Motor neuron (in vitro differentiated cells): ENCODE measurements at places on chromosomes 4 and X. TPM values are rescaled to one million over a fixed set of nuclear protein-coding genes. Genes with fewer than 3 reads are reported as not detected.

DNA sequence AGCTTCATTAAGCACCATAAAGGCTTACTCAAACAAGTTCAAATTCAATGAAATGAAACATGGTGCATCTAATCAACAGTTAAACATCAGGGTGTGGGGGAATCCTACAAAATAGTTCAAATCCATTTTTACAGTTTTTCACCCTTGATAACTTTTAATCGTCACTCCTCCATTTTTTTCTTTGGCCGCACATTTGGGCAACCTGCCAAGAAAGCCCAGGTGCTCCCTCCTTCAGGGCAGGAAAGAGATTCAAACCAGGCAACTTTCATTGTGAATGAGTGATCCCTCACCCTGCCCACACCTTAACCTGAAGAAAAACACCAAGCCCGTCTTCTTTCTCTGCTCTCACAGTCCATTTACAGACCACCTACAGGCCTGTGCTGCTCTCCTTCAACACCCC, 24.9 kb downstream of the TRIM61 start:
- ATAC-seq, result no peak

DNA sequence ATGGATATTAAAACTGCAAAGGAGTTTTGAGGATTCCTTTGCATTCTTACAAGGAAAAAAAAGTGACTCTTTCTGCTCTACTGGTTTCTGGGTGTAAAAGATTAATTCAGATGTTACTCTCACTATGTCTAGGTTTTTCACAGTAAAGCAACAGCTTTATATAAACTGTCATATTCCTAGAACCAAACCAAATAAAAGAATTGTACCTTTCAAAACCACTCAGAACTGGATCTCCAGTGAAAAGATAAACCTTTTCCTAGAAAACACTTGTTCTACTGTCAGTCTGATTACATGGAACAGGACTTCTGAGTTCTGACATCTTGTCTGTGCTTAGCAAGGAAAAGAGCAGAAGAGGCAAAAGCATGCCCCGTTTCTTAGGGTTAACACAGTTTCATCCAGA, 5.0 kb upstream of the PPID start:
- ATAC-seq, result no peak

DNA sequence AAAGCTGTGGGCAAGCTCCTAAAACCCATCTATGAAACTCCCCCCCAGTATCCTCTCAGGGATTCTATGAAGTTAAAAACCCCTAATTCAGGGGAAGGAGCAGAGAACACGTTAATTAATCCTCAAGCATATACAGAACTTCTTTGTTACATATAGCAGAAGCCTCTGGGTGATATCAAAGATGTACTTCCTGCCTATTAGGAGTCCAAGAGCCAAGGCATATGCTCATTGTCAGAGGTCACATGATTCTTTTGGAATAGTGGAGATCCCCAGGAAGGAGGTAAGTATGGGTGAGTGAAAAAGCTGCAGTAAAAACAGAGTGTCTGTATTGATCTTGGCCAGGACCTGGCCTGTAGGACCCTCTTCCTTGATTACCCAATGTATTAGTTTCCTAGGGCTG, 2.9 kb upstream of the SPARCL1 start:
- no peak for ATAC-seq

GRCh38 chr4:70190579-70190978, 4.9 kb upstream of the ODAM start:
- ATAC-seq, result no peak

- ATAC-seq, result no peak
Observed at GRCh38 chrX:111302284-111302683, 32.0 kb upstream of the CAPN6 start.

- ATAC-seq, result no peak
Observed at GRCh38 chrX:25277574-25277973, 261.8 kb upstream of the ARX start.

- no peak for ATAC-seq
Observed at GRCh38 chr4:181944527-181944926, 298.7 kb upstream of the TENM3 start.

Gene CENPVL3
- 2.7 and 3.1 TPM in 2 replicates for total RNA-seq

Gene SHROOM2
- total RNA-seq, result 2.5 and 2.6 TPM in 2 replicates

Gene NXF2
- total RNA-seq, result not detected in 2 replicates

Gene SSX4B
- 0.18 TPM in 1 of 2 replicates, not detected in the other for total RNA-seq

Gene IQCM
- total RNA-seq, result 0.16 and 0.25 TPM in 2 replicates

Gene DDX60
- total RNA-seq, result 0.09 and 0.34 TPM in 2 replicates
